GM04504 (cell line): ENCODE measurements at places on chromosomes 13 and 19.

GRCh38 chr13:98556968-98557631, 19.8 kb downstream of the STK24 start:
- no peak for DNase-seq

GRCh38 chr19:43682824-43683661, 13.1 kb upstream of the PLAUR start:
- DNase-seq, result no peak

DNA sequence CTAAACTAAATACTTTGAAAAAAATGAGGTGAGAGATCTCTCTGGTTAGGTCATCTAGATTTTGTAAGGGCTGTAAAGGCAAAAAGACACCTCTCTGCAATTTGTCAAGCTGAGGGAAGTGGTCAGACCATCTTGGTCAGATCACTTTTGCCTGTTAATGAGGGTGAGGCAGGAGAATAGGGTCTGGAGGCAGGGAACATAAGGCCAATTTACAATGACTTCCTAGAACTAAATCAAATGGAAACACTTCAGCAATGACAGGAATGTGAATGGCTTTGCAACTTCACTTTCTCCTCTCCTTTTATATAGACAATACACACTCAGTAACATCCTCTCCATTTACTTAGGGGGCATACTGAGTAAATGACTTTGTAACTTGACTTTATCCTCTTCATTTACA, 1653.4 kb downstream of the SLITRK5 start:
- no peak for DNase-seq

- DNase-seq, result no peak
These were observed at the start of gene KIR3DL3 for GRCh38 chr19:54724142-54724541. Gene KIR3DL3 (plus strand): TSS chr19:54724442. CDS start chr19:54724497, 55 bp downstream.

DNA sequence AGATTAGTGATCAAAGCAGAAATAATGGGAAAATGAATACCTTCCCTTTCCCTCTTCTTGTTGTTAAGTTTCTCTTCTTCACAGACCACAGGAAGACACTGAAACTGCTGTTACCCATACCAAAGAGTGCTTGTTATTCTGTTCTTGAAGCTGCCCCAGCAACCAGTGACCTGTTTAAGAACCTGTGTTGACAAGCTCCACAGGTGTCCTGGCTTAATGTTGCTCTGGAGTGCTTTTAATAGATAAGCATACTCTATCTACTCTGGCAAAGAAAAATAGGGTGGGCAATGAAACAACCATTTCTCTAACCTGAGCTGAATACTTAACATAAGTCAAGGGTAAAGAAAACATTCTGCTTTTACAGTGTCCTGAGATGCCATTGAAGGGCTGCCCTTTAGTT, 506.7 kb upstream of the GPC6 start:
- DNase-seq, result no peak
